ENCODE measurements at places on chromosomes 11 and 22.

- DNase-seq = no peak
Measured at GRCh38 chr11:12559011-12559410, 115.2 kb upstream of the TEAD1 start.

DNA sequence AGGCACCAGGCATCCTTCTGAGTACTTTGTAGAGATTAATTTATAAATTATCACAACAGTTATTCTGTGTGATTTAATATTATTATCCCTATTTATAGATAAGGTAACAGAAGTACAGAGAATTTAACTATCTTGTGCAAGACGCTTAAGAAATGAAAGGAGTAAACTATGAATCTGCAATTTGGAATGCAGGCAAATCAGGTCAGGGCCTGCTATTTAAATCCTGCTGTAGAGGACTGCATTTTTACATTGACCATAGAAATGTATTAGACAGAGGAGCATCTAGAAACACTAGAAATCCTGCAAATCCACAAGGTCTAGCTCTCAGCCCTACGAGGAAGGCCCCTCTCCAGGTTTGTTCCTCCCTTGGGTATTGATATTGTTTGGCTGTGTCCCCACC lies 336.2 kb downstream of the ETS1 start:
- no peak for DNase-seq

DNA sequence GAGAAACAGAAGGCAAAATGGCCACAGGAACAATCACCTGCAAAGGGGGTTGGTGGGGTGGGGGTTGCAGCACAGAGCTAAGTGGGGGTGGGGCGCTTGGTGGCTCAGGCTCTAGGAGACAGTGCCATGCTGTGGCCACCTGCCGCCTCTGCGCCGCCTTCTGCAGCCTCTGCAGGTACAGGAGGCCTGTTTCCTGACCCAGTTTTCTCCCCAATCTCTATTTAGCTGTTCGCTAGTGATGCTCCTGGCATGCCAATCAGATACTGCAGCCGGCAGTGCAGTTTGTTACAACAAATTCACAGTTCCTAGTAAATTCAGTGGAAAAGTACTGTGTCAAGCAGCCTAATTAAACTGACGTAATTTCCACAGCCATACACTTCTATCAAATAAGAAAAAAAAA lies 106.4 kb downstream of the SERGEF start:
- no peak for DNase-seq

- DNase-seq = no peak
Measured at GRCh38 chr11:66317723-66318599, 1.1 kb upstream of the CD248 start.

- DNase-seq = peak; percentile 29
Measured at GRCh38 chr22:24402460-24403192, 24.8 kb upstream of the ADORA2A start.

DNA sequence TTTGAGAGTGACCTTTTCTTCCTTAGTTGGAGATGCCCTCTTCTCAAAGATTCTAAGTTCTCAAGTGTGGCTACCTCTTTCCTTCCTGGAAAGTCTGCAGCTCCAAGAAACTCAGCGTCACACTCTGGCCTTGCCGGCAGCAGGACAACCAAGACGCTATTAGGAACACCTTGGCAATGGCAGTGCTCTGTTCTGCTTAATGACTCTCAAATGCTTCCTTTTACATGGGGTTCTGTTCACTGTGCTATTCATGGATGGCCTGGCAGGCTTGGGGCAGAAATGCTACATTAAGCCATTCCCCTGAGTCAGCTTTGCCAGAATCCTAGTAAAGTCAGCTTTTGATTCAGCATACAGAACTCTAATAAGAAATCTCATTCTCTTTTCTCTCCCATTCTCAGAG lies 25.9 kb downstream of the LARGE2 start:
- DNase-seq = no peak

DNA sequence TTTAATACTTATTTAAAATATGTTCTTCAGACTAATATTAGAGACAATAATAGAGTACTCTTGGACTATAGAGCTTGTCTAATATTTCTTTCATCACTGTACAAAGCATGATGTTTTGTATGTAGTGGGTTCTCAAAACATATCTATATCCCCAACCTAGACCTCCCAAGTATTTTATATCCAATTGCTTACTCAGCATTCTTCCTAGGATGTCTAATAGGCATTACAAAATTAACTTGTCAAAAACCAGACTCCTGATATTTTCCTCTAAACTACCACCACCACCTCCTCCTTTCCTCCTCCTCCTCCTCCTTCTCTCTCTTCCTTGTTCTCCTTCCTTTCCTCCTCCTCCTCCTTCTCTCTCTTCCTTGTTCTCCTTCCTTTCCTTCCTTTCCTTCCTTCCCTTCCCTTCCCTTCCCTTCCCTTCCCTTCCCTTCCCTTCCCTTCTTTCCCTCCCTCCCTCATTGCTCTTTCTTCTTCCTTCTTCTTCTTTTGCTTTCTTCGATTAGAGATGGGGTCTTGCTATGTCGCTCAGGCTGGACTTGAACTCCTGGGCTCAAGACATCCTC lies 21.3 kb downstream of the BCO2 start:
- no peak for DNase-seq

DNA sequence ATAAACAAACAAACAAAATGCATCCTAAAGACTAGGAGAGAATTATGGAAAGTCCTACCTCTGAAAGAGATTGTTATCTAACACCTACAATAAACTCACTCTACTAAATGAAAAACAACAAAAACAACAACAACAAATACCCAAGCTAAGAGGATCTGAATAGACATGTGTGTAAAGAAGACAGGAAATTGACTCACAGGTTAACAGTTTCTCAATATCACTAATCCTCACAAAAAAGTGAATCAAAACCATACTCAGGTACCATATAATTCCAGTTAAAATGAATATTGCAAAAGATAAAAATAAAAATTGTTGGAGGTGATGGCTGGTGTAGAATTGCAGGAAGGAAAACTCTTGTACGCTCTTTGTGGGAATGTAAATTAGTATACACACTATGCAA lies 110.4 kb upstream of the TOP3B start:
- no peak for DNase-seq

DNA sequence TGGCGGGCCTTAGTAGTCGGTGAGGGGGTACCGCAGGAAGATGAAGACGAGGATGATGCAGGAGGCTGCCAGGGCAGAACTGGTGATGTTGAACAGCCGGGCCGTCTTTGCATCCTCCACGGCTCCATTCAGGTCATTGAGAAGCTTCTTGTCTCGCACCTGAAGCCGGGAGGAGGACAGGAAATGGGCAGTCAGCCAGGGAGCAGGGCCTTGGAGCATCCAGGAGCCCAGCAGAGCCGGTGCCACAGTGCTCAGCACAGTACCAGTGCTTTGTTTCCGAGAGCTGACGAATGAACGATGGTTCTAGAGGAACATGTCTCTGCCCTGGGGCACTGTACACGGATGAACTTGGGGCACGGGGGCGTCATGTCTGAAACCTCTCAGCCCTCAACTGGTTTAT lies 15.1 kb downstream of the IFITM10 start:
- no peak for DNase-seq

Data from NCI-H748 treated with DMSO at 0.1 percent for 48 hours (cell line).